CD4-positive, alpha-beta T cell treated with Interleukin-6 for 4 hours (primary cell): ENCODE measurements at places on chromosomes 7 and 10.

DNA sequence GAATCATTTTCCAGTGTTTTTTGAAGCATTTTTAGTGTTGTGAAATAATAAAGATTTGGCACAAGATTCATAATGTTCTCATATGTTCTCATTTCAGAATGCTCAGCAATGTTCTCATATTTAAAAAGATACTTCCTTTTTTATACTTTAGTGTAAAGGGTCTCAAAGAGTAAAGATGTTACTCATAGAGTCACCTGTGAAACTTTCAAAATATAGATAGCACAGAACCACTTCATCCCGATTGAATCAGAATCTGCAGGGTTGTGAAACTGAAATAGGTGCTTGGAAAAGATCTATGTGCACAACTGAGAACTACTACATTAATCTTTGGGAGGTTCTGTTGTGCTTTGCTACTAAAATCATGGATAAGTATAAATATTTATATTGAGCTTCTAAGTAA, 144.7 kb downstream of the MDFIC start:
- no peak for DNase-seq

DNA sequence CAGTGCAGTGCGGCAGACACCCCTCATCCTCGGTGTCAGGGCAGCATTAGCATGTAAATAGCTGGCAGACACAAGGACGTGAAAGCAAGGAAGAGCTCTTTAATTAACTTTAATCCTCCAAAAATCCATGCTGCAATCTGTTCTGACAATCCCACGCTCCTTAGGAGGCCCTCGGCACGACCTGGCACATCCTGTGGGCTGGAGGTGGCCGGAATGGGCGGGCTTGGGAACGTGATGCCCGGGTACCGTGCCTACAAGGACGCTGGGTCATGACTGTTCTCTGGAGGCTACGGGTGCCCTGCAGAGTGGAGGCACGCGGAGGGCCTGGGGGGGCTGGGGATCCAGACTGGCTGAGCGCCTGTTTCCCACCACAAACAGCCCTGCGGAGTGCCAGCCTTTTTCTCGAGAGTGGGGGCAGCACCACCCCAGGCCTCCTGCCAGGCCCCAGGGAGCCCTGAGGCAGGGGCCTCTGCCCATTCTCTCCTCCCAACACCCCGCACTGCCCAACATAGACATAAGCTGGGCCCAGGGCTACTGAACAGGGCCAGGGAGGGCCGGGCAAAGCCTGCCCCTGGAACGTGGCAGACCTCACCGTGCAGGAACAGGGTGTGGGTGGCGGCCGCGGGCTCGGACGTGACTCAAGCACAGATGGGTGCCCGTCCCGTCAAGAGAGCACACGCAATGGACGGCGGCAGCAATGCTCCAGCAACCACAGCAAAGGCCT, 189.3 kb downstream of the MAD1L1 start:
- no peak for DNase-seq

DNA sequence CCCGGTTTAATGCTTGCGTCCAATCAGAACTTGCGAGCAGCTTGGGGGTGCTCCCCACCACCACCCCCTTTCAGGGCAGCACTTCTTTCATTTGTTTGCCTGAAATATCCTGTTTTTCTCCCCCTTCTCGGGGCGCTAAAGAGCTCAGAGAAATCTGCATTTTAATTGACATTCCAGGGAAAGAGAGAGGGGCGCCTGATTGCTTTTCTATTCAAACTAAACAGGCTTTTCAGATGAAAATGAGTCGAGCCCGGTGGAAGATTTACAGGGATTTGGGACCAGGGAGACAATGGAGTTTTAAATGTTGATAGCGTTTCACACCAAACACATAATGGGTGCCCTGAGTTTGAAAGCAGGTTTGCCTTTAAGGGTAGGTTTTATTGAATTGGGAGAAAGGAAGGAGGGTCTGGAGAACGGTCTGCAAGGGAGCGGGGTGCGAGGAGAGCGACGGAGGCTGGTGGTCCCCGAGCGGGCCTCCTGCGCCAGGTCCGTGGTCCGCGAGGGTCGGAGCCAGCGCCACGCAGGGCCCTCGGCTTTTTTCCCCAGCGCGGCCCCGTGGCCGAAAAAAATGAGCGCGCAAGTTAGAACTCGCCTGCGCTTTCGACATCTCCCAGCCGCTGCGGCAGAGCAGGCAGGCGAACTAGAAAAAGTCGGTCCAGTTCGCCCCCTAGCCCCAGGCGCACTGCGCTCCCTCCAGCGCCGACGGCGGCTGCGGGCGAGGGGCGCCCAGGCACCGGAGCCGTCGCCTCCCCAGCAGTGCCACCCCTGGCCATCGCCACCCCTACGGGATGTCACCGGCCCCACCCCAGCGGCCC, 1.3 kb downstream of the FGFR2 start:
- no peak for DNase-seq

GRCh38 chr10:32271617-32272016, 75.3 kb downstream of the EPC1 start:
- no peak for DNase-seq

GRCh38 chr7:94154858-94155257, 150.7 kb upstream of the BET1 start:
- DNase-seq, result no peak

GRCh38 chr7:130256704-130257103, 10.0 kb upstream of the CPA2 start:
- no peak for DNase-seq

GRCh38 chr7:129789652-129790051, 163.1 kb downstream of the UBE2H start:
- no peak for DNase-seq

DNA sequence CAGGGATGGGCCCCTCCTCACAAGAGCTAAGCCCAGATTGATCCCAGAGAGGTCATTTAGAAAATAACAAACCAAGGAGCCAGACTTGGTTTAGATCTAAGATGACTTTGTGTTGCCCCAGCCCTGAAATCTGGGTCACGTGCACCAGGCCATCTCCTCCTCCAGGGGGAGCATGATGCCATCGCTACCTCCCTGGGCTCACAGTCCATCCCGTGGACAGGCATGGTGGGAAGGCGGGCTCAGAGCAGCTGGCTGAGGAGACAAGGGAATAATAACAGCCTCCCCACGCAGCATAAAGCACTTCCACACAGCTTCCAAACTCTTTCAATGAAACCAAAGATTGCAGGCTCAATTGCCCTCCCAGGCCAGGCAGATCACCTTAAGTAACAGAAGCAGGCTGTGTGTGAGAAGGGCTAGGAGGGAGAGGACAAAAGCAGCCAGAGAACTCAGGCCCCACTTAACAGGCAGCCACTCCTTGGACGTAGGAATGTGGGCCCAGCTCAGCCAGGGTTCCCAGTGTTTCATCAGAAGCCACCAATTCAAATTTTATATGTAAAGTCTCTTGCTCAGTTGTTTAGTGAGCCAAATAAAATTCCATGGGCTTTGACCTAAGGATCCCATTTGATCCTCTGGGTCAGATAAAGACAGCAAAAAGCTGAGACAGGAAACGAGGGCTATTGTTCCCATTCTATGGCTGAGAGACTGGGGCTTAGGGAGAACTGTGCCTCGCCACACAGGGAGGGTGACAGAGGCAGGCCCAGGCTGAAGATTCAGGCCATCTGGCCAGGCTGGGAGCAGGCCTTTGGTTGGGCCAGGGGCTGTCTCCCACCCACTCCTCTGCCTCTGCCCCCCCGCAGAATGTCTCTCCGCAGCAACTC, 100.2 kb downstream of the COL13A1 start:
- DNase-seq, result no peak

DNA sequence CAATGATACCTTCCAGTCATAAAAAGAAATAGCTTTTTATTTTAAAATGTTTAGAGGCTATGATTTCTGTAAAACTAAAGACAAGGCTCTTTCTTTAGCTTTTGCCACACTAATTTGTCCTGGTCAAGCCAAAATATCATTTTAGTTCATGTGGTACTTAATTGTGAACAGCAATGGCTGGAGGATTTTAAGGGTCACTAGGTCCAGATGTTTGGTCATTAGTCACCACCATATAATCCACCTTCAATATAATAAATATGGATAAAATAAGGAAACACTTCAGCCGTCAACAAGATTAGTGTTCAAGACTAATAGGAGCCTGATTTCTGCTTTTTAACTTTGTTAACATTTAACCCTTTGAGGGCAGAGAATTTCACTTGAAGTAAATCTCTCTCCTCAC, 50.0 kb upstream of the HGF start:
- no peak for DNase-seq

DNA sequence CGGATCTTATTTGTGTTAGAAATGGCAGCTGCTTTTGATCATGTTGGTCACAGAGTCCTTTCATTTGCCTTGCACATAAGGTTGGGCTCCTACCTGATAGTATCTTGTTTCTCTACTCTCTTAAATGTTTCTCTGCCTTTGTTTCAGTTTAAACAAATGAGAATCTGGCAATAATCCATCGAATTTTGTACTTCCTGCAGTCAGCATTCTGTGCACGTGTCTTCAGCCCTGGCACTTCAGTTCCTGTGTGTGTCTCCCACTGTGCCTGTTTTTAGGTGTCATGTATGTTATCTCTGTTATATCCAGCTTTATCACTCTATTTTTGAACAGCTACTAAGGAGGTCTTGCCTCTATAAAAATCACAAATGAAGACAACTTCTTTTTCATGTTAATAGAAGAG, 28.4 kb upstream of the PTER start:
- DNase-seq, result no peak

DNA sequence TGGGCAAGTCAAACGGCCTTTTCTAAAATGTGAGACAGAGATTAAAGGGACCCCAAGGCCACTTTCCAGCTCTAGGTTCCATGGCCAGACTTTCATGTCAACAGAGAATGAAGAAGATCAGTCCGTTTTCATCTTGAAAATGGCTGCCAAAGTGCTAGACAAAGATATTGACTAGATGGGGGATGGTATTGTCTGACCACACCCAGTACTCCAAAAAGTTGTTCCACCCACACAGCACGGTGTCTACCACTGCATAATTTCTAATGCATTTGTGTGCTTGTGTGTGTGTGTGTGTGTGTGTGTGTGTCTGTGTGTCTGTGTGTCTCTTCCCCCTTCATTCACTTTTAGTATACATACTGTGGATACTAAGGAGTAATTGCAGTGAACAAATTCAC, 1.3 kb downstream of the COL1A2 start:
- DNase-seq, result no peak

DNA sequence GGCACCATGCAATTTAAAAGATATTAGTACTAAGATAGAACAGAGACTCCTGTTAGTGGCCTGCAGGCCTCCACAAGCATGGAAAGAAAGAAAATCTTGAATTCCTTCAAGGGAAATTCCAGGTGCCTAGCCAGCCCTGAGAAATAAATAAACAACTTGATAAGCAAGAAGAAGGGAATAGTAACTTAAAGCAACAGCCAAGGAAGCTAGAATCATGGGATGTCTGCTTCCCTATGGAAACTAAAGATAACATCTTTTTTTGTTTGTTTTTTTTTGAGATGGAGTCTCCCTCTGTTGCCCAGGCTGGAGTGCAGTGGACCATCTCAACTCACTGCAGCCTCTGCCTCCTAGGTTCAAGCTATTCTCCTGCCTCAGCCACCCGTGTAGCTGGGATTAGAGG, 128.6 kb downstream of the SKIDA1 start:
- no peak for DNase-seq

GRCh38 chr7:27143023-27143949, at the start of gene HOXA5:
HOXA5 (minus strand) TSS chr7:27143681; CDS start chr7:27143607, 74 bp downstream.
- DNase-seq, result no peak

GRCh38 chr7:128861957-128862570, 592 bp upstream of the ATP6V1F start:
- no peak for DNase-seq

GRCh38 chr10:111211706-111212105, 134.9 kb downstream of the ADRA2A start:
- no peak for DNase-seq

GRCh38 chr7:6012355-6013104, 3.5 kb downstream of the AIMP2 start:
- no peak for DNase-seq

DNA sequence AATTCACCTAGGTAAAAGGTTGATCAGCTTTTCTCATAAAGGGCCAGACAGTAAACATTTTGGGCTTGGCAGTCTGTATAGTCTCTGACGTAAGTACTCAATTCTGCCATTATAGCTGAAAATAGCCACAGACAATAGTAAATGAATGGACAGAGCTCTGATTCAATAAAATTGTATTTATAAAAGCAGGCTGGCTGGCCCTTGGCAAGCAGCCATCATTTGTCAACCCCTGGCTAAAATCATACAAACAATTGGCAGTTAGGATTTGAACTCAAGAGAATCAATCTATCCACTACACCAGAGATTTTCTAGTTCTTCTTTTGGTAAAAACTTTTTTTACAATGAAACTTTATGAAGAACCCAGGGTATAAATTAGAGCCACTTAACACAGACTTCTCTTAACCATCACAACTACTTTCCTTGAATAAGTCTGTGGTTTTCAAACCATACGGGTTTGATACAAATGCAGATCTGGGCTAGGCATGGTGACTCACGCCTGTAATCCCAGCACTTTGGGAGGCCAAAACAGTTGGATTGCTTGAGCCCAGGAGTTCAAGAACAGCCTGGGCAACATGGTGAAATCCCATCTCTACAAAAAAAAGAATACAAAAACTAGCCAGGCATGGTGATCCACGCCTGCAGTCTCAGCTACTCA, 124.5 kb downstream of the SLC16A9 start:
- no peak for DNase-seq

DNA sequence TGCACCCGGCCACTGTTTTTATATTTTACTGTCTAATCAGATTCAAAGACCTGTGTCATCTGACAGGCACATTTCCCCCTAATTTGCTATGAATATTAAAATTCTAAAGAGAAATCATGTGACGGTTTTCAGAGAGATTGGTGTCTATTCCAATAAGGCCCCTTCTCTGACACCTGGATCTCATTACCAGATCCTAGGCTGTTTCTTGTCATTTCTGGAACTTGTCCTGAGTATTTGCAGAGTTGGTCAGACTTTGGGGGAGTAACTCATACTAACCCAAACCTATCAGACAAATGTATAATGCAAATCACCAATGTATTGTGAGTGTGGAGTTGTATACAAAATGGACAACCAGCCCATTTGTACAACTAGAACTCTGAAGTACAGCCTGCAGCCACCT, 29.5 kb downstream of the MYO1G start:
- no peak for DNase-seq

GRCh38 chr10:6737080-6737641, 157.1 kb upstream of the PRKCQ start:
- DNase-seq, result no peak

GRCh38 chr7:98282703-98283102, 1.2 kb downstream of the BRI3 start:
- no peak for DNase-seq

DNA sequence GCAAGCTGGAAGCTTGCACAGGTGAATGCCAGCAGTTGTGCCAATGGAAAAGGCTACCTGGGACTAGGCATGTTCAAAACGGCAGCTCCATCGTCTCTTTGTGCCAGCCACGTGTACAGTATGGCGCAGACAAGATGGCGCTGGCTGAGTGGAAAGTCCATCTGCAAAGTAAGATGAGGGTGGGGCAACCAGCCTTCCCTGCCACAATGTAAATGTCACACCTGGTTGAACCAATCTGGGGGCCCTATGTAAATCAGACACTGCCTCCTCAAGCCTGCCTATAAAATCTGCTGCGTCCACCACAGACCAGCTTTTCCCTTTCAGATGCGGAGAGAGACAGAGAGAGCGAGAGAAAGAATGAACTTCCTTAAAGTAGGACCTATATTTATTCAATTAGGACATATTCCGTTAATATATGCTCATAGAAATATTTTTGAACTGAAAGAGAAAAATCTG, 18.5 kb upstream of the C7orf33 start:
- DNase-seq, result no peak
